ACHN (cell line): ENCODE measurements at places on chromosomes 4 and X.

DNA sequence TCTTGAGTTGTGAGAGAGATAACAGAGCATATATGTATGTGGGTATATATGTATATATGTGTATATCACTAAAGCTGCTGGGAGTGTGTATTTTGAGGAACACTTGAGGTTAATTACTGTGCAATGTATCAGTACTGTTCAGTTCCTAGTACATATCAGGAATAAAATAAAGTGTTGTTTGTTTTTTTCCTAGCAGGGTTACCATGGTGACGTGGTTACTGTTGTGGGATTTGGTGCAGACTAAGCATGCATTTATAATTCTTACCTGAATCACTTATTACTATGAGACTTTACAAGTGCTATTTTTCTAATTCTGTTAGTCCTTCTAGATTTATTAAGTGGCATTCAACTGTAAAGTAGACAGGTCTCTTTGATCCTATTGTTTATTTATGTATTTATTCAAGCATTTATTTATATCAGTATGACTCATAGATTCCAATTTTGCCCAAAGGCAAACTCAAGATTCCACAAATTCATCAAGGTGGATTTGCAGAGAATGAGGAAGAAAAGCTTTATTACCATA, 26.9 kb upstream of the BEX4 start:
- no peak for DNase-seq

- DNase-seq = no peak
Observed at GRCh38 chrX:79065696-79066095, 78.8 kb upstream of the GPR174 start.

- DNase-seq = no peak
Observed at GRCh38 chrX:110397339-110397738, 38.7 kb downstream of the RTL9 start.

DNA sequence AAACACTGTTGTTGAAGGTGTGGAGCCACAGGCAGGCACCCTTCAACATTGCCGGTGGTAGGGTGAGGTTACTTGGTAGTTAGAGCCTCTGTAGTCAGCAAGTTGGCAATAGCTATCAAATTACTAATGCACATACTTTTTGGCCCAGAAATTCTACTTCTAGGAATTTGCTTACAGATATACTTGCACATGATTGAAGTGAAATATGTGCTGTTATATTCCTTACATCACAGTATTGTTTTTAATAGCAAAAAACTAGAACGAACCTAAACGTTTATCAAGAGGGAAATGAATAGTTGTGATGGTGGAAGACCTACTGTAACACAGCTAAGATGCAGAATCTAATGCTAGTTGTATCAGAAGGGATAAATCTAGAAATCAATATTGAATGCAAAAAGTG, 7.7 kb upstream of the PJA1 start:
- DNase-seq = no peak

DNA sequence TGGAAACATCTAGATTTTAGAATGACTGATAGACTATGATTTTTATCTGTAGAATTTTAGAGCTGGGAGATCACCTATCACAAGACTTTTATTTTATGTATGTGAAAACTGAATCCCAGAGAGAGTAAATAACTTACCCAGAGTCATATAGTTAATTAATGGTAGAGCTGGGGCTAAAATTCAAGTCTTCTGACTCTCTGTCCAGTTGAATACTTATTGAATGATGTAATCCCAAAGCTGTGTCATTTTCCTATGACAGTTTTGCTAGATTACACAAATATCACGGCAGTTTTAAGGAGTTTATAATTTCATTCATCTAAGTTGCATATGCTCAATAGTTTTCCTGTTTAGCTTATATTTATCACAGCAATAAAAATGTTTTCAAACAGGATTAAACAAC, 6.7 kb downstream of the NRK start:
- DNase-seq = peak; percentile 59

GRCh38 chr4:42282081-42282901, 115.0 kb upstream of the SHISA3 start:
- DNase-seq = peak; percentile 73
